Right ventricle myocardium inferior (tissue), 1 donor: ENCODE measurements at places on chromosomes 12 and 14.

- DNase-seq: no peak
Measured at GRCh38 chr14:97166497-97166896, 369.3 kb downstream of the VRK1 start.

- DNase-seq: no peak
Measured at GRCh38 chr14:94290197-94290596, 2.9 kb downstream of the SERPINA10 start.

- no peak for DNase-seq
Measured at GRCh38 chr14:96194657-96195431, 9.8 kb upstream of the BDKRB2 start.

DNA sequence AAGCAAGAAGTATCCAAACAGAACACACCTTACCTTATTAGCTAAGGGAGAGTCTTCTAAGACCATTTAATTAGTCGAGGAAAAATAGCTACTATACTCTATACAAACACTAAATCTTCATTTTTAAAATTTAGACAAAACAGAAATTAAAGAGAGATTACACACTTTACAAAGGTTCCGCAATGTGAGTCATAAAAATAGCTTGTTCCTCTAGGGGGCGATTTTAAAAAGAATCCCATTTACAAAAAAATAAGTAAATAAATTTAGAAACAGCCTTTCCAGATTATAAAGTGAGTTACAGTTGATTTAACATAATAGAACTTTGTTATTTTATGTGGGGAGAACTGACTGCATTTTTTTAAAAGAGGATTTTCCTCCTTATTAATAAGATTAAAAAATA is 201.6 kb downstream of the PAX9 start:
- DNase-seq: no peak

GRCh38 chr12:93589081-93589480 is 16.6 kb downstream of the SOCS2 start:
- no peak for DNase-seq

GRCh38 chr12:128976120-128976738 is 123.0 kb downstream of the GLT1D1 start:
- no peak for DNase-seq

DNA sequence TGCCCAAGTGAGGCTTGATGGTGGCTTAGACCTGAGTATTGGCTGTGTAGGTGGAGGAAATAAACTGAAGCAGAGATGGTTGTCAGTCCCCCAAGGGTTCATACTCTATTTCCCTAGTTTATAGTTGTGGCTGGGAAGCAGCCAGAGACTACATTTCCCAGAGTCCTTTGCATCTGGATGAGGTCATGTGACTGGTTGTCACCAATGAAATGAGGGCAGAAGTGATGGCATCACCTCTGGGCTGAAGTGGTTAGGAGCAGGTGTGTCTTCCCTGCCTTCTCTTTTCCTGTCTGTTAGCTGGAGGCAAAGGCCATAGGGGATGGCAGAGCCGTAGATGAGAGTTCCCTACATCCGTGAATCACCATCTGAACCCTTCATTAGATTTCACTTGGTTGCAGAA is 16.3 kb upstream of the NOS1 start:
- DNase-seq: no peak
